ENCODE measurements at places on chromosomes 6 and 20.

- no peak for DNase-seq
These were observed 3.8 kb downstream of the TBC1D32 start for GRCh38 chr6:121330516-121330915.

DNA sequence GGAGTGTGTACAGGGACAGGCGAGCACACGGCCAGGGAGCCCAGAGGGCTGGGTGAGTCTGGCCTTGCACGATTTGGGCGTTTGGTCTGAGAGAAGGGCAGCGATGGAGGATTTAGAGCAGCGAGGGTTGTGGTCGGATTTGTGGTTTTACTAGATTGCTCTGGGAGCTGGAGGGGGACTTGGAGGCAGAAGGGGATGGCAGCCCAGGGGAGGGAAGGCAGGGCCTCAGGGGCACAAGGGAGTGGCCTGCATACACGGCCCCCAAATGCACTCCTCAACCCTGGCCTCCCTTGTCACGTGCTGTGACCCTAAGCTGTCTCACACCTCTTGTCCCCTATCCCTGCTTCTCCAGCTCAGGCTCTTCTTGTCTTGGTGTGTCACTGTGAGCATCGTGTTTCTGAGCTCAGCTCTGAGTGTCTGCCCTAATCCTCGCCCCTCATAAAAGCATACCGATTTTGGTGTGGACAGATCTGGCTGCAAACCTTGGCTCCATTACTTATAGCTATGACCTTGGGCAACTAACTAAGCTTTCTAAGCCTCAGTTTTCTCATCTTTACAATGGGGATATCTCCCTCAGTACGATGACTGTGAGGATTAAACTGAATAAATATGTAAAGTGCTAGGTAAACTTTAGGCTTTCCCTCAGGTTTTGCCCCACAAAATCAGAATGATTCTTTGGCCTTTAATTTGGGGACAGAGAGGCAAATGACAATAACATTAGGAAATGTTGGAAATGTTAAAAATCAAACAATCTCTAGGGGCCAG is 120.1 kb upstream of the ARMC2 start:
- DNase-seq: no peak

- no peak for DNase-seq
These were observed 58.3 kb downstream of the CARMIL1 start for GRCh38 chr6:25337431-25337830.

DNA sequence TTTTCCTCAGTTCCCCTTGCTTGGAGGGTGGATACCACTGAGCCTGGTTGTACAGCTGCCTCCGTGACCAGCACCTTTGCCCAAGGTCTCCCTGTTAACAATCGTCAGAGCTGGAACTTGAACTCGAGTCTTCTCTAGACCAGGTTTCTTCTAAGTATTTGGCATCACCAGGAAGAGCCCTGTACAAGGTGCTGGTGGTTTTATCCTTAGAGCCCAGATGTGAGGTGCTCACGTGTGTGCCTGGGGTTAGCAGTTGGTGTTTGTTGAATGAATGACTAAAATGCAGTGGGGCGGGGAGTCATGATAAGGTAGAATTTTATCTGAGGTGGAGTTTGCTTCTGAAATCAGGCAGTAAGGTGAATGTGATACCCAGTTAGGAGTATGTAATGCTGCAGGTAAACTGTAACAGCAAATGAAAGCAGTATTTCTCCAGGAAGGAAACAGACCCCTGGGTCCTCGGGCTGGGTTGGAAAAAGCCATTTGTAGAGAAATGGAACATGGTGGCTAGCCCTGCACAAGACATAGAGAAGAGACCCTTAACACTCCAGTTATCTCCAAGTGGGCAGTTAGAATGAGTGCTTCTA is 3.1 kb downstream of the DNAJC5 start:
- no peak for DNase-seq

- DNase-seq: no peak
These were observed 217.2 kb downstream of the IBTK start for GRCh38 chr6:82030301-82030700.

- no peak for DNase-seq
These were observed 70.8 kb upstream of the AKIRIN2 start for GRCh38 chr6:87772597-87773530.

DNA sequence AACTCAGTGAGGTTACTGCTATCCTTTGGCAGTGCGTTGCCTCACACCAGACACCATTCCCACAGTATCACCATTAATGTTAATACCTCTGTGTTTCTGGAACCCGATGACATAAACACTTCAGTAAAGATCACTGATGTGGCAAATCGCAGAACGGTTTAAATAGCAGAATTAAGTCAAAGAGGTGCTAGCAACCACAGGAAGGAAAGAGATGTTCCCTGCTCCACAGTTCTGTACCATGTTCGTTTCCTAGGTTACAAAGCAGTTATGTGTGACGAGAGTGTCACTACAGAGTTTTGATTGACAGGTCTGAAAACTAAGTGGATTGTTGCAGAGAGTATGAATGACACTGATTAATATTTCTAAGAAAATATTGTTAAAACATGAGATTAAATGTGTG is 272.3 kb downstream of the KHDRBS2 start:
- DNase-seq: no peak

DNA sequence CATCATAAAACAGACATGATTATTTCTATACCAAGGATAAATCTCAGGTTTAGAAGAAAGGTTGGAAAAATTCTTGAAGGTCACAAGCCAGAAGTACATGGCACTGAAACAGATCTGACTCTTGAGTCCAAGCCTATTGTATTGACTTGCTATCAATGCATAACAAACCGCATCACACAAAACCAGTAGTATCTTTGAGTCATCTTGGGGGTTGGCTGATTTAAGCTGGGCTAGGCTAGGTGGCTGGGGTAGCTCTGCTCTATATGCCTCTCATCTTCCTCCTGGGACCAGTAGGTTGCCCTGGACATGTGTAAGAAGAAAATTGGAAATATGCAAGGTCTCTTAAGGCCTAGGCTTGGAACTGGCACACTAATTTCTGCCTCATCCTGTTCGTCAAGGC is 37.0 kb upstream of the RAB23 start:
- no peak for DNase-seq

GRCh38 chr20:62227977-62228958 is 8.2 kb upstream of the HRH3 start:
- no peak for DNase-seq

DNA sequence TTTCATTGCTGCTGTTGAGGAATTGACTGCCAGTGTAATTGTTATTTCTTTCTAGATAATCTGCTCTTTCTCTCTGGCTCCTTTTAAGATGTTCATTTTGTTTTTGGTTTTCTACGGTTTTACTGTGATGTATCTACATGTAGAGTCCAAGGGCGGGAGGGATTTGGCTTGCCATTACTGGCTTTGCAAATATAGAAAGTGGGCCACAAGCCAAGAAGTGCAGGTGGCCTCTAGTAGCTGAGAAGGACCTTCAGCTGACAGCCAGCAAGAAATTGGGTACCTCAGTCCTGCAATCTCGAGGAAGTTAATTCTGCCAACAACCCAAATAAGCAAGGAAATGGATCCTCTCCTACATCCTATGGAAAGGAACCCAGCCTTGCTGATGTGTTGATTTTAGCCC is 42.8 kb upstream of the GLP1R start:
- DNase-seq: no peak

DNA sequence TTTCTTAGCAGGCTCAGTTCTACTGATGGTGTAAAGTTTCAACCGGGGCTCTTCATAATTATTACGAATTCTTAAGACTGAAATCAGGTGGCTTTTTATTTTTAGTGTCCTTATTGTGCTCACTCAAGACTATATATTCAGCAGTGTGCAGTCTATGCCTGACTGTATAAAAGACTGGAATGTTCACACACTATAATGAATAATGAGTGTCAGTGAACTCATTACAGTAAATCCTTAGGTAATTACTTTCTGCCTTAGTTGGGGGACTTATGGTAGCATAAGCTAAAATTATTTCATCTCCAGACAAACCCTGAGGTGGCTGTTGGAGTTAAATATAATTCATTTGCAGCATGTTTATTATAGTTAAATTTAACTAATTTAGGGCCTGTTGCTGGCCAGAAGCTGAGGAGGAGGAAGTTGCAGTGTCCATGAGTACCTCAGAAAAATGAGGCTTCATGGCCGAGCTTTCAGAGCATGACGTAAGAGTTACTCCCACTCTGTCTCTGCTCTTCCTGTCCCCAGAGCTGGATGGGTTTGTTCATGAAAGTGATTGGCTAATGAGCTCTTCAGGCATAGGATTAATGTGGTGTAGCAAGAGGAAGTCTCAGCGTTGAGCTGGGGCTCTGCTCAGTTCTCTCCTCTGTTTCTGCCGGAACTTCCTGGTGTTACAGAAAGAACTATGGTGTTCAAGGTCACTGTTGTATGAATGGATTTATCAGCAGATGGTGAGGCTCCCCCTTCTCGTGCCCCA is 335.7 kb downstream of the NRN1 start:
- DNase-seq: no peak

DNA sequence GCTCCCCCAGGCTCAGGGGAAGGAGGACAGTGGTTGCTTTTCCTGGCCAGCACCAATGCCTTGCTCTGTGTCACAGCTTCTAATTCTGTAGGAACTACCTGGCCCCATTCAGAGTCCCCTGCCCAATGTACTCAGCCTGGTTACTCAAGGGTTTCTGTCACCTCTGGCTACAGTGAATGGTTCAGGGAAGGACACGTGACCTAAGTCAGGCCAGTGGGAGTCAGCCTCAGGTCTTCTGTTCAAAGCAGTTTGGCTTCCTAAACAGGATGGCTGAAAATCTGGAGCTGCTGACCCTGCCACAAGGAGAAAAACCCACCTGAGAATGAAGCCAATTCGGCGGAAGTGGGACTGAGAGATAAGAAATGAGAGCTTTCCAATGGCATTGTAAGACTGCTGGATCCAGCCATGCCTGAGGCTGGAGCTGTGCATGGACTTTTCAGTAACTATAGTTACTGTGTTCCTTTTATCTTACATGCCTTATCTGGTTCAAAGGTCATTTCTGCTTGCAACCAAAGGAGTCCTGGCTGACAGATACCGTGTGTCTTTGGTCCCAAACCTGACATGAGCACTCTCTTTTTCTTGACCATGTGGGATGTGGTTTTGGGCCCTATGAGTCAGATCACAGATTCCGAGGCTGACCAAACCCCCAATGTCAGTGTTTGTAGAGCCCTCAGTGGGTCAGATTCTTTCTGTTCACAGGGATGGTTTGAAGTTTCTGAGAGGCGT is 104.3 kb downstream of the SULF2 start:
- DNase-seq: no peak

- DNase-seq: no peak
These were observed 35.4 kb downstream of the CEP250 start for GRCh38 chr20:35490736-35491181.

GRCh38 chr6:159404296-159404695 is 235.1 kb downstream of the FNDC1 start:
- no peak for DNase-seq

DNA sequence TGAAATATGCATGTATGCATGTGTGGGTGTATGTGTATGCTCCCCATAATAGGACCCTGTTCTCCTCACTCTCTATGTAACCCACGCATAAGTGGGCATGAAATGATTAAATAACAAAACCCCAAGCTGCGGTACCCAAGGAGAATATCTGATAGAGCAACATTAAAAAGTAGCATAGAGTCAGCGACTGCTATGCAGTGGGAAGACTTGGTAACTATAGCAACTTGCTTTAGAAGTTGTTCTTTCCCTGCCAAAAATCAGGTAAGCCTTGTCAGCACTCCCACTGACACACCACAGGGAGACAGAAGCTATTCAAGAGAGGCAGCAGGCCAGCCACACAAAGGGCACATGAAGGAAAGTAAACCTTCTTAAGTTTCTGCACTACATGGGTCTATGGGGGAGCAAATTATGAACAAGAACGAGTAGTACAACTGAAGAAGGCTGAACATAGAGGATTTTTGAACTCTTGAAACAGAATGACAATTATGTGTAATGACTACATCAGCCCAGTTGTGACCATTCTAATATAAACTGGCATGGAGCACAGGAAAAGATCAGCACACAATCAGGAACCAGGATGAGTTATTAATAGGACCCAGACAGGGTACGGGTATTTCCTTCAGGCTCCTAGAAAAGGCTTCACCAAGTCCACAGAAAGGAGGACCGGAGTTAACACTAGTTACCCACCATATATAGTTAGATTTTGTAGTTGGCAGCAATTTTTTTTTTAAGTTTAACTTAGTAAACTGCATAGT is 89.9 kb downstream of the GPR6 start:
- DNase-seq: no peak

GRCh38 chr20:35564905-35565304 is 23.0 kb downstream of the ERGIC3 start:
- no peak for DNase-seq

DNA sequence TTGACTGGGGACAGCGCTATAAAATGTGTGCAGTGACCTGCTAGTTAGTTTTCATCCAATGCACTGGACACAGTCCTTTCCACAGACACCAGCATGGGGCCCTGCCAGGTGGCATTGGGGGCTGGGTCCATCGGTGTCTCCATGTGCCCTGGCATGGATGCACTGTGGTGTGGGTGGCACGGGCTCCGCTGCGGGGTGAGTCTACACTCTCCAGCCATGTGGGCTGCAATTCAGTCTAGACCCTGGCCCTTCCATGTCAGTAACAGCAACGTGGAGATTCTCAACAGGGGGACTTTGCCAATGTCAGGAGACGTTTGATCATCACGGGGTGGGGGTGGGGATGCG is 100.0 kb downstream of the RAMACL start:
- no peak for DNase-seq

DNA sequence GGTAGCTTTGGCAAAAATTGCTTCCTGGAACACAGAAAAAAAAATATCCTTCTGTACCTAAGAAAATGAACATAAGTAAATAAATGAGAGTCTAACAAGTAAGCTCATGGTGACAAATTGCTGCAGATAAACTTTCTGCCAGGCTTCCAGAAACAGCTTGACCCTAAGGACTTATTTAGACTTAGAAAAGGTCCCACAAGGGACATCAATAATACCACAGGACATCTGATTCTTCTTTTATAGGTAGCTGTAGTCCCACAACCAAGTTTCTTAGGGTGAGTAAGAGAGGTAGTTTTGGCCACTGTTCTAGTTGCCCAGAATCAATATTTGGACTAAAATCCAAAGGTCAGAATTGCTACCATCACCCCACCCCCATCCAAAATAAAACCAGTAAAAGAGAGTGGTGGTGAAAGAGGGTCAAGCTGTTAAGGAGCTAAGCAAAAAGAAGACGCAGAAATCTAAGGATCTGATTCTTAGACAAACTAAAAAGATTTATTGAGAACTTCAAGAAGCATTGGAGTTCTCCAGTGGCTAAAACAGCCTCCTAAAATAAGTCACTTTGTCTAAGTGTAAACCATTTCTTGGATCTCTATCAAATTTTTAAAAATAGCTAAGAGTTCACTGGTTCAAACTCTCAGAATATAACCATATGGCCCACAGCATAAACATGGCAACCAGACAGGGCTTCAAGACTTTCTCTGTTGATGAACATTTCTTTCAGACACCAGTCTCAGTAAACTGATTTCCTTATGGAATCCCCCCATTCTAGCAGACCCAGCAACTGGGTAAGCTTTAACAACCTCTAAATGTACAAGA is 180.6 kb downstream of the PTPRK start:
- no peak for DNase-seq
